GM20000 (cell line): ENCODE measurements at places on chromosomes 3 and 15.

DNA sequence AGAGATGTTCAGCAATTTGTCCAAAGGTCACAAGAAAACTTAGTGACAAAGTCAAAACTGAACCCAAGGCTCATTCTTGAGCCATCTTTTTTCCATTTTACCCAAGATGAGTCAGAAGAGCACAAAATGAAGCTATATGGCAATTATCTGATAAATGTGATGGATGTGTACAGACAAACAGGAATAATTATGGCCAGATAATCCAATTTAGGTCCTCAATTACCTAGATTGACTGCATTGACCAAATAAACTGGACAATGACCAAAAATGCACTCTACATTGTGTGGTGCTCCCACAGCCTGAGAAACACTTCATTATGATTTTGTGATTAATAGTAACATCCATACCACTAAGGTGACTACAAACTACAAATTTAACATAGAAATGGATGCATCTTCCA lies 1105.8 kb downstream of the IGSF11 start:
- DNase-seq, result no peak

- no peak for DNase-seq
These were observed 260.4 kb downstream of the WNT5A start for GRCh38 chr3:55226696-55227095.

DNA sequence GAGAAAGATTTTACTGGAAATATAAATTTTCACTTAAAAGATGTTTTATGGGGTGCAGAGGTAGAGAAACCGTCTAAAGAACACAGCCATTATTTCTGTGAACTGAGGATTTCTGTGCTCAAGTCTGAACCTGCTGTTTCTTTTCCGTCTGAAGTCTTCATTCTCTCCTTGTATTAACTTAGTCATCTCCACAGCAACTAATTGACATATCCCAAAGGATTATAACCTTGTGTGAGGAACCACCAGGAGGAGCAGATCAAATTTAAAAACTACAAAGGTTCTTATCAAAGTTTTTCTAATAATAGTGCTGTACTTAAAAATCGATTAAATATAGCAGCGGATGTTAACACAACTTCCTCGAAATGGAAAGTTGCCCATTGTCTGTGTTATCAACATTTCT lies 31.1 kb upstream of the ICE2 start:
- no peak for DNase-seq

DNA sequence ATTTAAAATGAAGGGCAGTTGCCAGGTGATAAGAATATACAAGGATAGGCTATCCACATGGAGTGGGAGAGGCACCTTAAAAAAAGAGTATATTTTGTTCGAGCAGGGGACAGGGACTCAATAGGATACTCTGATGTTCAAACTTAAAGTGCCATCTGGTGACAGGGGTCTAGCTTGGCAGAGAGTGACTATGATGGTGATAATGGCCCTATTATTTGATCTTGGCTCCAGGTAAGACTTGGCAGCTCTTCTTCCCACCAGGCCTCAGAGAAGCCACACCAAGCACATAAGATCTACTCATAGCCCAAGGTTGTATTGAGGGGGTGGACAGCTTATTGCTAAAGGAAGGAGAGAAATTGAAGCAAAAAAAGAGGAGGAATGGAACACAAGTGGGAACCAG lies 109.0 kb upstream of the MANF start:
- no peak for DNase-seq

GRCh38 chr3:150764566-150764965 lies 1.6 kb upstream of the SIAH2 start:
- no peak for DNase-seq

DNA sequence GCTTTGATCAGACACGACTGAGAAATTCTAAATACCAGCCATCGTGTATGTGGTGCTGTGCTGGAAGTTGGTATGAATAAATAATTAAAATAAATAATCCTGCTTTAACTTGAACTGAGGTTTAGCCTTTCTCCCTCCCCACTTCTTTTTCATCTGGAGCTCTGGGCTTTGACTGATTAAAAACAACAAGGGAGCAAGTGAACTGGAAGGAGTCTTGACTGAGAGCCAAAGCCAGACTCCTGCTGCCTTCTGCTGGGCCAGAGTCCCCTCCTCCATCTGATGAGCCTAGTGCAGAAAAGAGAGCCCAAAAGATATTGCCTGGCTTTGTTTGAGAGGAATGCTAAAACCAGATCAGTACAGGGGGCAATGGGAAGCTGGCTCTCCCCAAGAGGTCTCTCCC lies 96.0 kb downstream of the CCNL1 start:
- no peak for DNase-seq

DNA sequence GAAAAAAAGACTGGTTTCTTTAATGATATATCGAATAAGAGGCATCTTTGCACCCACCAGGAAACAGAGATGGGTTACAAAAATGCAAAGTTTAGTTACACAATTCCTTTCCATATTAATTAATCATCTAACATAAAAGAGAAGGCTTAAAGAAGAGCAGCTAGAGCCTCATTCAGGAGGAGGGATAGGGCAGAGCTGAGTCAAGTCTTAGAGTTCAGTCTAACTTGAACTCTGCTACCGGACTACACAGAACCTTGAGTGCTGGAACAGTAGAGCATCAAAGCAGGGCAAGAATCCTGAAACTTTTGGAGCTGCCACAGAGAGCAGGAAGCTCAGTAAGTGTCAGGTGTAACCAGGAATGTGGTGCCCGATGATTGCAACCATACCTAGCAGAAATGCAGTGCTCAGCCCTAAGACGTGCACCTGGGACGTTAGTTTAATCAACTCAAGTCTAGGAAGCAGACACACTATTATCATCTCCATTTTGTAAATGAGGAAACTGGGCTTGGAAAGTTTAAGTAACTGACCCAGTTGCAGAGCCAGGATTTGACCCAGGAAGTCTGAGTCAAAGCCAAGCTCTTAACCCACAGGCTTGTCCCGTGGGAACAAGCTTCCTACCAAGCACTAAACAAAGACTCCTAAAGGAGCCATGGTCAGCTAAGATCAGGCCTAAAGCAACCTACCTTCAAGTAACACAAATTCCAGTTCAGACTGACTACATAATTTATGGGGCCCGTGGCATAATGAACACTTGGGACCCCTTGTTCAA lies 187.4 kb downstream of the FOXP1 start:
- no peak for DNase-seq

DNA sequence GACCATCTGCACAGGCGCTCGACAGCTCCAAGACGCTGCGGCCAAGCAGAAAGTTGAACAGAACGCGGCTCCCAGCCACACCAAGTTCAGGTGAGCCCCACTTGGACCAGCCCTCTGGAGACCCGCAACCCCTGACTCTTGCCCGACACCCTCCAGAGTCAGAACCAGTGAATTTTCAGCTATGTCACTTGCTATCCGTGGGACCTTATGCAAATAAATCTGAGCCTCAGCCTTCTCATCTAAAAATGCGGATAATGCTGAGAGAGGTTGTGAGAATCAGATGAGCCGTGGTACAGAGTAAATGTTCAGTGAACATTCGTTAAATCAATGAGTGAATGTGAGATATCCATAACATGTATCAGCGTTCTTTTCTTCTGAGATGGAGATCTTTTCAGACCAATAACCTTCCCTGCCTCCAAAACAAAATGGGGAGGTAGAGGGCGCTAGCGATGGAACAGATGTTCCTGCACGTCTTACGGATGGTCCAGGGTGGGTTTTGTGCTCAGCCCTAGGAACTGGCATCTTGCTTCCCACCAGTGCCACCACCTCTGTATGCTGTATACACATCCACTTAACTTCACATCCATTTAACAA lies 524 bp downstream of the MRPS11 start:
- DNase-seq, result no peak

GRCh38 chr3:143348486-143349327 lies 229.1 kb downstream of the CHST2 start:
- DNase-seq, result peak; percentile 39

GRCh38 chr3:151864423-151865101 lies 8.9 kb upstream of the SUCNR1 start:
- DNase-seq, result no peak

GRCh38 chr3:168514252-168514651 lies 418.5 kb upstream of the GOLIM4 start:
- DNase-seq, result no peak

- DNase-seq, result no peak
These were observed 200.3 kb downstream of the ZNF621 start for GRCh38 chr3:40725031-40725430.
